Amygdala (tissue), 56 donors: ENCODE measurements at places on chromosomes 12 and 14.

DNA sequence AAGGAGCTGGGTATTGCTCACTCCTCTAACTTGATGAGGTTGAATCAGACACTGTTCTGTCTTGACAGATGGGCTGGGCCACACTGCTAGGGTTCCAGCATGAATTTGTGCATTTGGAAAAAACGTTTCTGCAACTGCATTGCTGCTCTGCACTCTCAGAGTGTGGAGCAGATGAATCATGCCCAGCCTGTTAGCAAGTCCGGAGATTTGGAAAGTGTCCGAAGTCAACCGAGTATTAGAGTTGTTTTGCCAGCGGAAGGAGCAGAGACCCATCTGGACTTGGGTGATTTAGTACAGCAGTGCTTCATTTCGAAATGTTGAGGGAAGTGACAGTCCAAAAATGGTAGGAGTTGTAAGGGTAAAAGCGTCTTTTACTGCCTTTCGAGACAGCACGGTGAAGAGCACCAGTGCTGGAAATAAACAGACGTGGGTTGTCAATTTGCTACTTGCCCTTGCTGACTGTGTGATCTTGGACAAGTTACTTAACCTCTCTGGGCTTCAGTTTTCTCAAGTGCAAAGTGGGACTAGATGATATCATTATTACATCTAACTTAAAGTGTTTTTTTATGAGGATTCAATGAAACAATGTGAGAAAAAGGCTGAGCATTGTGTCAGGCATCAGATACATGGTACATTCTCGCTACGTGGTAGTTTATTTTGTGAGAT is 139.5 kb downstream of the CHST11 start:
- DNase-seq = no peak

DNA sequence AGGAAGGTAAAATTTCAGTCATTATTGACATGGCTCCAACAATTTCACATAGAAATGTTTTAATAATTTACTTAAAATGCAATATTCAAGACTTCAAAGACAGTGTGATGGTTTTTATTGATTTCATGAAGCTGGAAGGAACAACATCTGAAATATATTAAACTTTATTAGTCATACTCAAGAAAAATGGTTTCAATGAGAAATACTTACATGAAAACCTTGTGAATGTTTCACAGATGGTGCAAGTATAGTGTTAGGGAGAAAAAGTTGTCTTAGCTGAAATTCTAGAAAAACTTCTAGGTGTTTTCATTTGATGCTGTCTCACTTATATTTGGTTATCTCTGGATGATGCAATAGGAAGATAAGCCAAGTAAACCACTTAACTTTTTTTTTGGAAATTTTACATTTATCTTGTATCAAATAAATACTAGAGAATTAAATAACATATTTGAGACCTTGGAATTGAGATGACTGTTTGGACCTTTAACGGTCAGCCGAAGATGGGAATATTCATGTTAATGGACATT is 65.5 kb downstream of the PELI2 start:
- DNase-seq = no peak

DNA sequence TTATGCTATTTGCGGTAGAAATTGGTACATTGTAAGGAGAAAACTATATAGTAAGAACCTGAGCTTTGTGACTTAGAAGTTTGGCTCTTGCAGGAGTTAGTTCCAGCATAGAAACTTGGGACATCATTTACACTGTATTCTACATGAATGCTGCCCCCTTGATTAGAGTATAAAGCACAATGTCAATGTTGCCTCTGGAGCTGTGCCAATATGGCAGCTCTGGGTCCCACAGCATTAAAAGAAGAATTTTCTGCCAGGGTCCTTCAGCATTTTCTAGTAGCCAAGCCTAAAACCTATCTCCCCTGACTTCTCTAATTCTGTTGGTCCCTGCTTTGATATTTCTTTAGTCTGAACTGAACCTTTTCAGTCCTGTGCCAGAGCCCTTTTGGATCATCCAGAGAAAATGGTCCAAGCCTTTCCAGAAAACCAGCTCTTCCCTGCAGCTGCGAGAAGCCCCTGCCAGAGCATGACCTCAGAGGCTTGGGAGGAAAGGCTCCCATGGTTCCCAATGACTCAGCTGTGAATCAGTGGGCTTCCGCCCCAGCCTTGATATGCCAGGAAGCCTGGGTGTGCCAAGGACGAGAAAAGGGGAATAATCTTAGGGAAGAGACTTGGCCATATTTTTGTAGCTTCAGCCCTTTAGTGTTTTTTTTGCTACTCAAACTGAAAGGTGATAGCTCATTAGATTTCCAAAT is 43.2 kb downstream of the PLEKHG7 start:
- no peak for DNase-seq

- no peak for DNase-seq
Observed at GRCh38 chr12:103326190-103326589, 169.6 kb downstream of the C12orf42 start.

DNA sequence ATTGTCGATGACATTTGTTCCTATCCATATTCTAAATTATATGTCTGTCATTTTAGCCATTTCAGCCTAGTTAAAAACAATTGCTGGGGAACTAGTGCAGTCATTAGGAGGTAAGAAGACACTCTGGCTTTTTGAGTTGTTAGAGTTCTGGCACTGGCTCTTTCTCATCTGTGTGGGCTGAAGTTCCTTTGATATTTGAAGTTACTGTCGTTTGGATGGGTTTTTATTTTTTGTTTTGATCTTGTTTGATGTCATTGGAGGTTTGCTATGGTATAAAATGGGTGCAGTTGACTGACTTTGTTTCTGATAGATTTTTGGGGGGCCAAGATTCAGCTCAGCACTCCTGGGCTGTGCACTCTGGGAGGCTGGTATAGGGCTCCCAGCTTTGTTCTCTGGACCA is 20.7 kb upstream of the CD69 start:
- no peak for DNase-seq

- no peak for DNase-seq
Observed at GRCh38 chr12:98582093-98582492, 11.4 kb upstream of the SLC25A3 start.

GRCh38 chr14:69038455-69039287 is 59.6 kb upstream of the ACTN1 start:
- DNase-seq = no peak

GRCh38 chr12:15688838-15689625 is 100.2 kb downstream of the EPS8 start:
- DNase-seq = no peak

DNA sequence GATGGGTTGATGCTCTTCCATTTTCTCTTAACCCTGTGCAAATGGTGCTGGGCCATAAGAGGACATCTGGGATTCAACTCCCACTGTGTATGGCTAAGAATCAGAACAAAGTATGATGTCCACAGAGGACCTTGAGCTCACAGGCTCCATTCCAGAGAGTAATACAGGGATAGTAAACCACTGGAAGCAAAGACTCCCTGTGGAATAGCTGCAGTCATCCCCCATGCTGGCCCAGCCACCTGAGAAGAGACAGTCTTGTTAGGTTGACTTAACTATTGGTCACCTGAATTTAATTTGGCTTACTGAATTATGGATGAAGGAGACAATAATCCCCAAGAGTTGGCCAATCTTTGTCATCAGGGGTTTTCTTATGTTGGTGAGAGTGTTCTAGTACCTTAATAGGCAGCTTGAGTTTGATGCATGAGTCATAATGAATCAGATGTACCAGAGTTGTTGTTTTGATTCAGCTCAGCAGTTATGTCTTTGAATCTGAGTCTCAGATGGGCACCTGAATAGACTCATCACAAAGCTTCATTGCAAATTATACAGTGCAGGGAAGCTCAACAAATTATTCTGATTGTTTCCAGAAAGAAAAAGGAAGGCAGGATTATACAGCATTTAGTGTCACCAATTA is 122.7 kb downstream of the SSPN start:
- DNase-seq = no peak

DNA sequence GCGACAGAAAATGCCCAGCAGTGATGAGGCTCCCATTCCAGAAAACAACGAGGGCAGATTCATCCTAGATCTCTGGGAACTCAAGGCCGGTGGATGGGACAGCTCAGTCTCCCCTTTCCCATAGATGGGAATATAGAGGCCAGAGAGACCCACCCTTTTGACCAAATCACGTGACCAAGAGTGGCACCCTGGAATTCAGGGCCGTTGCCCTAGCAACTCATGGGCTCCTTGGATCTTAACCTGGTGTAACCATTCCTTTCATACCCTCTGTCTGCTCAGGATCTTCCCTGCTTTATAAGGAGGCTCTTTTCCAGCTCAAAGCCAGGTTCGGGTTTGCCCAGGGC is 8.4 kb upstream of the LRTM2 start:
- DNase-seq = no peak

DNA sequence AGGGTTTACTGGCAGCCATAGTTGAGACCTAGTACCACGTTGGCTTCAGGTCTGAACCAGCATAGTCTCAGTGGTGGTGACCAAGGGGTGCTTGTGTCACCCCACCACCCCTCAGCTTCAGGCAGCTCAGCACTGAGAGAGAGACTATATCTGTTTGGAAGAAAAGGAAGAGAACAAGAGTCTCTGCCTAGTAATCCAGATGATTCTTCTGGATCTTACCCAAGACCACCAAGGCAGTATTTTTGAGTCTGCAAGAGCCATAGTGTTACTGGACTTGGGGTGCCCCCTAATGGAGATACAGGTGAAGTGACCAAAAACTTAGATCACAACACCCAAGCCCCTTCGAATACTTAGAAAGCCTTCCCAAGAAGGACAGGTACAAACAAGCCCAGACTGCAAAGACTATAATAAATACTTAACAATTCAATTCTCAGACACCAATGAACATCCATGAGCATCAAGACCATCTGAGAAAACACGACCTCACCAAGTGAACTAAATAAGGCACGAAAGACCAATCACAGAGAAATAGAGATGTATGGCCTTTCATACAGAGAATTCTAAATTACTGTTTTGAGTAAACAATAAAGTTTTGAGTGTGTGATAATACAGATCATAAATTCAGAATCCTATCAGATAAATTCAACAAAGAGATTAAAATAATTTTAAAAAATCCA is 107.0 kb downstream of the HELB start:
- no peak for DNase-seq

GRCh38 chr12:86331012-86331411 is 74.8 kb upstream of the MGAT4C start:
- DNase-seq = no peak

GRCh38 chr12:106839333-106839732 is 64.9 kb downstream of the RIC8B start:
- DNase-seq = no peak

DNA sequence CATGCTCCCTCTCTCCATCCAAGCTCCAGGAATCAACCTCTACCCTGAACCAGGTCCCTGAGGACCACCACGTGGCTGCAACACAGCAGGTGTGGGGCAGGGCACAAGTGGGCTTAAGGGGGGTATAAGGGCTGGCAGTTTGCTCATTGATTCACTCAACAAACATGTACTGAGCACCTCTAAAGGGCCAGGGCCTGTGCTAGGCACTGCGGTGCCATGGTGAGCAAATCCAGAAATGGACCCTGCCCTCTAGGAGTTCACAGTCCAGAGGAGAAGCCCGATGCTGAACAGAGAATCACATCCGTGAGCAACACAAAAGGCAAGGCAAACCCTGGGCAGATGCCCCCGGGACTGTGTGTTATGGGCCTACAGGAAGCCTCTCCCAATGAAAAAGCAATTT is 6.5 kb upstream of the AQP2 start:
- no peak for DNase-seq

DNA sequence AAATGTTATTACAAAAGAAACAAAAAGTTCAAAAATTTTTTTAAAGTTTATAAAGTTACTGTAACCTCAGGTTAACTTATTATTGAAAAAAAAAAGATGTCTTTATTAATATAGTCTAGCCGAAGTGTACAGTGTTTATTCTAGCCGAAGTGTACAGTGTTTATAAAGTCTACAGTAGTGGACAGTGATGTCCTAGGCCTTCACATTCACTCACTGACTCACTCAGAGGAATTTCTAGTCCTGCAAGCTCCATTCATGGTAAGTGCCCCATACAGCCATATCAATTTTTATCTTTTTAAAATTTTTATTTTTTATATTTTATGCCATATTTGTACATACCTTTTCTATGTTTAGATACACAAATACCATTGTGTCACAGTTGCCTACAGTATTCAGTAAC is 10.4 kb downstream of the ATG2B start:
- DNase-seq = no peak

DNA sequence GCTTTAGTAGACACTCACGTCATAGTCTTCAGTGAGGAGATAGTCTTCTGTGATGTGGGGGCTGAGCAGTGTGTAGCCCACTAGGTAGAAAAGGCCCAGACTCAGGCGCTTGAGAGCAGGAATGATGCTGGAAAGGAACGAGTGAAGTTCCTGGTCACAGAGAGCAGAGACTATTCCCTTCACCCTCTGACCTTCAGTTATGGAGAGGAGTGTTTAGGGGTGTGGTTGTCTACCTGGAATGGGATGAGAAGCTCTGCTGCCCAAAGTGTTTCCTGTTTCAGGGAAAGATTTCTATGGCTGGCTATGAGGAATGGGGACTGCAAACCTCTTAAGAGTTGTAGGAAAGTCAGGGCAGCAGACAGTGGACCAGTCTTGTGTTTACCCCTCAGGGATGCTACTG is 8.7 kb downstream of the EMG1 start:
- DNase-seq = no peak

DNA sequence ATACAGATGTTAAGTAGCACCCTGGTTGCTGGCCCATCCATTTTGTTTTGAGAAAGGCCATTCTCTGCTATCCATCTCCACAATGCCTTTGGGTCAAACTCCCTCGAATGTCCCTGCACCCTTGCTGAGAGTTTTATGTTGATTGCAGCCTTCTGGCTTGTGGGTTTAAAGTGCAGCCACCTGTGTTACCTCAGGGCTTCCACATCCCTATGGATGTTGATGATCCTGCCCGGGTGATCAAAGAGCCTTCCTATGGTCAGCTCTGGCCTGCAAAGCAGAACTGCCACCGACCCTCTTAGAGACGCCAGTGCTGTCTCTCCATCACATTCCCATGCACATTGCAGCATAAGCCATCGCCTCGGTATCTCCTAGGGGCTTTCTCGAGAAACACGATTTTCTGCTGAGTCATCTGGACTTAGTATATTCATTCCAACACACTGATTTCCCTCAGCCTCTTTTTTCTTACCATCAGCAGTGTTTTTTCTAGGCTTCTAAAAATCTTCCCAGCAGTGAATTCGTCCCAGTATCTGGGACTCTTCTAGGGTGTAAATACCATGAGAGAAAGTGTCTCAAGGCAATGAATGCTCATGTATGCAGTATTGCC is 585.7 kb upstream of the TMEM132C start:
- no peak for DNase-seq
